Activated CD8-positive, alpha-beta memory T cell treated with anti-CD3 and anti-CD28 coated beads for 1 hour (primary cell): ENCODE measurements at places on chromosomes 16 and 17.

- DNase-seq = no peak
Measured at GRCh38 chr17:34979650-34980352, 511 bp upstream of the LIG3 start.

- DNase-seq = no peak
Measured at GRCh38 chr16:2532494-2533141, 1.4 kb upstream of the CEMP1 start.

GRCh38 chr16:31458073-31458843 is 1.0 kb upstream of the ARMC5 start:
- no peak for DNase-seq

- DNase-seq = no peak
Measured at GRCh38 chr16:4309833-4310266, 6.0 kb upstream of the GLIS2 start.

- DNase-seq = no peak
Measured at GRCh38 chr16:84259691-84260090, 19.9 kb upstream of the KCNG4 start.

GRCh38 chr17:34892461-34893249 is 68.6 kb downstream of the CCT6B start:
- DNase-seq = no peak

- DNase-seq = no peak
Measured at GRCh38 chr17:42459256-42459800, 650 bp downstream of the ATP6V0A1 start.

DNA sequence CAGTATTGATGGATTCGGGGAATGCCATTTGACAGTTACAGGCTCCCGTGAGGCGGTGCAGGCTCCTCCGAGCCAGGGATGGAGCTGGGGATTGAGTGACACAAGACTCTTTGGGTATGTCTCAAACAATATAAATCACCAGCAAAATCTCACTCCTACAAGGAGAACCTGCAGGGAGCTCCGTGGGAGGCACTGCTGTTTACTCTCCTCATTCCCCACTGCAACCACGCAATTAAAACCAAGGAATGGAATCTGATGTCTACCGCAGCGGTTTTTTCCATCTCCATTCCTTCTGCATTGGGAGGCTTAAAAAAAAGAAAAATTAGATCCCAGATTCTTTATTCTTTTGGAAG is 157.9 kb downstream of the WWOX start:
- DNase-seq = no peak

- DNase-seq = no peak
Measured at GRCh38 chr16:76164970-76165558, 112.1 kb upstream of the CNTNAP4 start.

DNA sequence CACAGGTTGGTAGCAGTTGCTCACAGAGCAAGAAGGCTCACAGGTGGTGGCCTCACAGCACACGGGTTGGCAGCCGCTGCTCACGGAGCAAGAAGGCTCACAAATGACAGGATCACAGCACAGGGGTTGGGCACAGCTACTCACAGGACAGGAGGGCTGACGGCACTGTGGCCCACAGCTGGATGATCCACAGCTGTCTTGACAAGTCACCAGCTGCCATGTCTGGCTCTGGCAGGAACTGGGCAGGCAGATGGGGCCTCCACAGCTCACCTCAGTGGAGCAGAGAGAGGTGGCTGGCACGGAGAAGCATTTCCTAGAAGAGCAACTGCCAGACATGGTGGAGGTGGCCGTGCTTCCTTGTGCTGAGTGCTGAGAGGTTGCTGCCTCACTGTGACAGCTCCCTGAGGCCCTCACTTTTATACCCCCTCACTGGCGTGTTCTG is at the start of gene KRTAP16-1:
TSS of gene KRTAP16-1 (minus strand) at position 392 of the 442 bp plus-strand sequence. CDS start at position 336, 56 bp downstream.
- DNase-seq = peak; percentile 14

DNA sequence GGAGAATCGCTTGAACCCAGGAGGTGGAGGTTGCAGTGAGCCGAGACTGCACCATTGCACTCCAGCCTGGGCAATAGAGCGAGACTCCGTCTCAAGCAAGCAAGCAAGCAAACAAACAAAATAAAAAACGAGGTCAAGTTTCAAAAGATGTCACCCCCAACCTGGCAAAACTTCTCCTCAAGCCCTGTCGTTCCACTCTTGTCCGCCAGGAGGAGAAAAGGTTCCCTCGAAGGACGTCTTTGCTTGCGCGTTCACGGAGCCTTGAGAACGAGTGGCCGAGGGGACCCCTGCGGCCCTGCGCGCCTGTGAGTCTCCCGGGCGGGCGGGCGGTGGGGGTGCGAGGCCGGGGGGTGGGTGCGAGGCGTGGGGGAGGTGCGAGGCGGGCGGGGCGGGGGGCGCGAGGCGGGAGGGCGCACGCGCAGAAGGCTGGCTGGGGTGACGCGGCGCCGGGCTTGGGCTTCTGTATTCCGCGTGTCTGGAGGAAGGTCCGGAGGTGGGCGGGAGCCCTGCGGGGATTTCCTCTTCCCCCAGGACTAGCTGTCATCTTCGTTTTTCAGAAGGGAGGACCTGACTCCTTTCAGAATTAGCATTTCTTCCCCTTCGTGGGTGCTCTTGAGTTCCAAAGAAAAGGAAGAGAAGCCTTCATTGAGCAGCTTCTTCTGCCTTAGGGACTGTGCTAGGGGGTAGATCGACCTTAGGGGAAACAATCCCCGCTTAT is 3.7 kb downstream of the SLC52A1 start:
- DNase-seq = peak; percentile 48

- DNase-seq = no peak
Measured at GRCh38 chr16:85449191-85449884, 163.8 kb upstream of the GSE1 start.

GRCh38 chr16:85398688-85399582 is 214.2 kb upstream of the GSE1 start:
- no peak for DNase-seq

GRCh38 chr16:61007694-61008093 is 1028.5 kb downstream of the CDH8 start:
- no peak for DNase-seq

GRCh38 chr17:28407130-28407973 is 1.3 kb upstream of the SLC46A1 start:
- no peak for DNase-seq

DNA sequence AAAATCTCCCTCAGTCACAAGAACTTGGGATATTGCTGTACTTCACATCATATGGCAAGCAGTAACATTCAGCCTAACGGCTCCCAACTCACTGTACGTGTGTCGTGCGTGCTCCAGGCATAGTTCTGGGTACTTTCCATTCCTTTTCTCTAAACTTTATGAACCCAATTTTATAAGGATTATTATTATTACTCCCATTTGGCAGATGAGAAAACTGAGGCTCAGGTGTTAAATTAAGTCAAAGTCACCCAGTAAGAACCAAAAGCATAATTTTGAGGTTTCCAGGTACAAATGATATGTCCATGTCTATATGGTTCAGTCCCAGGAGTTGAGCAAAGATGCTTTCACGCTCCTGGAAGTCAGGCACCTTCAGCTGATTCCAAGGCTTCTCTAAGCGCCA is 4.8 kb upstream of the C1QBP start:
- DNase-seq = no peak

GRCh38 chr16:89805136-89805905 is 11.1 kb downstream of the FANCA start:
- no peak for DNase-seq

DNA sequence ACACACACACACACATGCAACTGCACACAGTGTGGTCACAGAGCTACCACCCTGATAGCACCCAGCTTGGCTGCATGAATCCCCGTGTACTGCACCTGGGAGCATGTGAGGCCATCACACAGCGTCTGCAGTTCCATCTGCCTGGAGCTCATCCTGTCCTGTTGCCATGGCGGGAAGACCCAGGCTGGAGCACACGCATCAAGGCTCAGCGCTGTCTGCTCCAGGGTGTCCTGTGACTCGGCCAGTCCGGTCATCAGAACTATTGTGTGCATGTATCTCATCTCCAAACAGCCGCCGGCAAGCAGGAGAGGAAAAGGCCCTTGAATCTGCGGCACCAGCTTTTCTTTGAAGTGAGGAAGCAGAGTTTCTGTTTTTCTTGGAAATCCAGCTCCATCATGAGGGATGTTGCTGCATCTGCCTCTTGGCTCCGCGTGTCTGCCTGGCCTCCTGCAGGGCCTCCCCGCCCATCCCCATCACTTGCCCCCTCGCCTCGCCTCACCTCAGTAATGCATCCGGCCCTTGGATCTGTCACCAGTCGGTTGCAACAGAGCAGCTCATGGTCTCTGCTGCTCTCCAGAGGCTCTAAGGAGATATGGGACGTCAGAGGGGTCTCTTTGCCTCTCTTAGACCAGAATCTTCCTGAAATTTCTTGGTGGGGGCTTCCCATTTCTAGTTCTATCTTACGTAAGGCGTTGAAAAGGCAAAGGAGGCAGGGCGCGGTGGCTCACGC is 23.7 kb downstream of the CACNG4 start:
- DNase-seq = no peak

- peak; percentile 62 for DNase-seq
Measured at GRCh38 chr16:87636050-87636684, 33.9 kb downstream of the JPH3 start.

DNA sequence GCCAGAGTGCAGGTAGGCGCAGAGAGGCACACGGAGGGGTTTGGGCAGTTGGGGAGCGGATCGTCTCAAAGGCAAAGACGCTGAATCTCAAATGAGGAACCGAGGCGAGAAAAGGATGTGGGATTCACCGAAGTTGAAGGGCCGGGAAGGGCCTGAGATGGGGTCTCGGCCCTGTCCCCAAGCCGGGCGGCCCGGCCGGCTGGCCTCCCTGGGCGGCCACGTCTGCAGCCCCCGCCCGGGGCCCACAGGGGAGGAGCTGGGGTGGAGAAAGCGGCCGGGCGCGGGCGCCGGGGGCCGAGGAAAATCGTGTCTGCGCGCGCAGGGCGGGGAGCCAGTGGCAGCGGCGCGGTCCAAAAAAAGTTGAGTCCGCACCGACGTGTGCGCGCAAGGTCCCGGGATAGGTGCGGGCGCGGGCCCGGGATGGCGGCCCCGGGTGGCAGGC is 458 bp downstream of the SLC12A4 start:
- DNase-seq = no peak

DNA sequence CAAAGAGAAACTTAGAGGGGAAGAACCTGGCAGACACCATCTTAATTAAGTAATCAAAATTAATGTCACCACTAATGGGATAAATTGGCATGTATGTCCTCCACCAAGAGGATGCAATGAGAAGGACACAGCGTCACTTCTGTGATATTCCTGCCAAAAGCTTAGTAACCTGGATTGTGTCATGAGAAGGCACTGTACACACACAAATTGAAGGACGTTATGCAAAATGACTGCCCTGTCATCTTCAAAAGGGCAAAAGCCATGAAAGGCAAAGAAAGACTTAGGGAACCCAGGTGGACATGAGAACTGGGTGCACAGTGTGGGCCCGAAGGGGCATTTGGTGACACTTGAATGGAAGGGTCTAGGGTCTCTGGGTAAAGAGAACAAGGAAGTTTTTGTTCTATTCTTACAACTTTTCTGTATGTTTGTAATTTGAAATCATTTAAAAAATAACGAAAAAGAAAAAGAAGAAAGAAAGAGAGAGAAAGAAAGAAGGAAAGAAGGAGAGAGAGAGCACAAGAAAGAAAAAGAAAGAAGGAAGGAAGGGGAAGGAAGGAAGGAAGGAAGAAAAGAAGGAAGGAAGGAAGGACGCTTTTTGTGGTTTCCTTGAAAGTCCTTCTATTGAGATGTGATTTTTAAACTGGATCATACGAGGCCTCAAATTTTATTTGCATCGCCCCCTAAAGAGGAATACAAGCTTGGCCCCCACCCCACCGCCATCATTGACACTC is 4.0 kb upstream of the APOH start:
- no peak for DNase-seq
